ENCODE measurements at places on chromosomes 13 and 19. TPM values are rescaled to one million over a fixed set of nuclear protein-coding genes. Genes with fewer than 3 reads are reported as not detected.

DNA sequence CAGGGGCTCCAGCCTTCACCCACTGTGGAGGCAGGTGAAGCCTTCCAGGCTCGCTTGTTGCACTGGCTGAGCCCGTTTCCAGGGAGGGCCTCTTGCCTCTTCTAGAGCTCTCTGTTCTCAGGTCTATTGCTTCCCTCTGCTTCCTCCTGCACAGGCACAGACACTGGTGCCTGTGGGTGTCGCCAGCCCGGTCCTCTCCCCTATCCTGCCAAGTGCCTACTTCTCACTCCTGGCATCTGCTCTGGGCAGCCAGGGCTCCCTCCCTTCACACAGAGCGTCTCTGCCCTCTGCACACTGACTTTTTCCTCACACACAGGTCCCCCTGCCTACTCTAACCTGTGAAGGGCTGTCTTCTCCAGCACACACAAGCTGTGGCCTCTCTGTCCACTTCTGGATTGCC, 60.3 kb downstream of the SLC7A9 start:
- no peak for DNase-seq

COMP gene
- total RNA-seq, result under 0.01 TPM

DNA sequence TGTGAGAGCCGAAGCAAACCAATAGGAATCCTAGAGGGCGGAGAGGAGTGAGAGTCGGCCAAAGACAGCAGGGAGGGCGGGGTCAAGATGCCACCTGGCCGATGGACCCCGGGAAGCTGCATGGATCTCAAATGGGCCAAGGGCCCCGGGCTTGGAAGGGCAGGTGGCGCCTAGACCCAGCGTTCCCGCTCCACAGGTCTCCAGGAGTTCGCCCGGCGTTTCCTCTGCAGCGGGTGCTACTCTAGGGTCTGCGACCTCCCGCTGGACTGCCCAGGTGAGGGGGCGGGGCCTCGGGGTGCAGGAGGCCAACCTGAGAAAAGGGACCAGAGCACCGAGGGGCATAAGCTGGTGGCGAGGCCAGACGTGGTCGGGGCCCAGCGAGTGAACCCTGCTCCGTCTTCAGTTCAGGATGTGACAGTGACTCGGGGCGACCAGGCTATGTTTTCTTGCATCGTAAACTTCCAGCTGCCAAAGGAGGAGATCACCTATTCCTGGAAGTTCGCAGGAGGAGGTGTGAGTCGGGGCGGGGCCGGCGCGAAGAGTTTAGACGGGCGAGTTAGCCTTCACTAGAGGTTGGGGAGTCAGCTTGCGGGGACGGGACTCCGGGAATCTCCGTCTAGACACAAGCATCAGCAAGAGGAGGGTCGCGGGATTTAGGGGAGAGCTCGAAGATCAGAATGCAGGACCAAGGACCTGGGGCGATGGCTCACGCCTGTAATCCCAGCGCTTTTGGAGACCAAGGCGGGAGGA, 9.9 kb downstream of the SPACA6 start:
- no peak for DNase-seq

GRCh38 chr19:37655301-37655688, at the start of gene ZFP30:
ZFP30 (minus strand) TSS chr19:37655465; CDS start chr19:37647822, 7,643 bp downstream.
- peak; percentile 81 for DNase-seq

- no peak for DNase-seq
Measured at GRCh38 chr13:80374444-80374843, 33.5 kb upstream of the SPRY2 start.
